ENCODE measurements at places on chromosomes 2 and 18.

- DNase-seq, result no peak
Observed at GRCh38 chr2:151251012-151251411, 10.7 kb downstream of the RBM43 start.

DNA sequence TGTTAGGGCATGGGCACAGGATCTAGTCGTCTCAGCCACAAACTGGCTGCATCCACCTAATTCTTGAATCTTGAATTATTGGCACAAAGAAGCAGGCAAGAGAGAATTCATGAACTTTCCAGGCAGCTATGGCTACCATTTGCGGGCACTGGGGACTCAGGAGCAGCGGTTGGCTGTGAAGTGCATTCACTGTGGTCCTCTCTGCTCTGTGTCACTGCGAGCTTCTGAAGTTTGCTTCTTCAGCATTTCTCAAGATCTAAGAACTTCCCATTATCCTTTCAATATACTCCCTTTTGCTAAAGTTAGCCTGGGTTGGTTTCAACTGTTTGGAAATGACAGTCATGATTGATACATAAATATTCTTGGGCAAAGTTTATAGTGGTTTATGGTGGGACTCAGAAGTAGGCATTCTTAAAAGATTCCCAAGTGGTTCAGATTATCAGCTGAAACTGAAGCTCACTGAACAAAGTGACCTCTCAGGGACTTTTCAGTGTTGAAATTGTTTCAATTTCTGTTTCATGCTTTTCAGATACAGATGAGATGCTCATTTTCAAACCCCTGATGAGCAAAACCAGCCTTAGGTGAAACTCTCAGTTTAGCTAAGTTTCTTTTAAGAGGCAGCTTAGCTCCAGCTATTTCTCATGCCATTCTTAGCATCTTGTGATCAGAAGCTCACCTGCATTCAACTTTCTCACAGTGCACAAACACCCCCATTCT lies 1258.3 kb upstream of the GYPC start:
- no peak for DNase-seq

- peak; percentile 89 for DNase-seq
Observed at GRCh38 chr2:174634130-174635014, 36.8 kb upstream of the WIPF1 start.

DNA sequence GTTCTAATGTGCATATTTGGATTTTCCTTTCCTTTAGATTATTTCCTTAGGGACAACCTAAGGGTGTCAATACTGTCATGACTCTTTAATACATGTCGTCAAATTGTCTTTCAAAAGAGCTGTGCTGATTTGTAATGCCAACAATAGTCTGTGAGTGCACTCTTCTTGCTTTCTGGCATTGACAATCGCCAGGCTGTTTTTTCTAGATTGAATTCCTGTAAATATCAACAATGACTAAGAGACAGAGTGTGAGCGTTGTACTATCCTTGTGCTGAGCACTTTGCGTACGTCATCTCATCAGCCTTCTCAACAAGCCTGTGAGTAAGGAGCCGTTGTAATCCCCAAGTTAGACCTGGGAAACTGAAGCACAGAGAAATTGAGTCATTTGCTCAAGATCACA lies 96.0 kb downstream of the ACOXL start:
- no peak for DNase-seq

- no peak for DNase-seq
Observed at GRCh38 chr2:240127911-240128607, 8.0 kb downstream of the COPS9 start.

DNA sequence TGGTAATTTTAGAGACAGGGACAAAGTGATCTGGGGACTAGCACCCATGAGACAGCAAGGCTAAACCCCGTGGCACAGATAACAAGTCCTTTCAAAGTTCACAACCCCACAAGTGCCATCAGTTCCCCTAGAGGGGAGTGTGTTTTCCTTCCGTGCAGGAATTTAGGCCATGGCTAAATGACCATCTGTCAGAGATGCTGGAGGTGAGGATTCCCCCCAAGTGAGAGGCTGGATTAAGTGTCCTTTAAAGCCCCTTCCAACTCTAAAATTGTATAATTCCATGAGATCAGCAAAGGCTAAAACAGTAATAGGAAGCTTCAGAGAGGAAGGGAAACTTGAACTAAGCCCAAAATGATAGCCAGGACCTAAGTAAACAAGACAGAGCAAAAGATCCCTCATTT lies 8.7 kb downstream of the FEZ2 start:
- DNase-seq, result no peak

DNA sequence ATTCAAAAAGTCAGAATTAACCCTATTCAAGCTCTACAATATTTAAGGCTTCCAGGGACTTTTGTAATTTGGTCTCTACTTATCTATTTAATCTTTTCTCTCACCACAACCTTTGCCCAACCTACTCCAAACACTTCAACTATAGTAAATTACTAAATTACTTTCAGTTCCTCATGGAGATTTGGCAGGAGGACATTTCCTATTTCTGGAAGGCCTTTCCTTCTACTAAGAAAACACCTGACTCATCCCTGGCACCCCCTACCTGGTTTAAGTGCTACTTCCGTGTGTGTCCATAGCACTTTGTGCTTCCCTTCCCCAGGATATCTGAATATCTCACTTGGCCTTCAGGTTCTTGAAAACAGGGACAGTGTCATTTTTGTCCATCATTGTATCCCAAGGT lies 96.3 kb downstream of the UPP2 start:
- DNase-seq, result no peak

DNA sequence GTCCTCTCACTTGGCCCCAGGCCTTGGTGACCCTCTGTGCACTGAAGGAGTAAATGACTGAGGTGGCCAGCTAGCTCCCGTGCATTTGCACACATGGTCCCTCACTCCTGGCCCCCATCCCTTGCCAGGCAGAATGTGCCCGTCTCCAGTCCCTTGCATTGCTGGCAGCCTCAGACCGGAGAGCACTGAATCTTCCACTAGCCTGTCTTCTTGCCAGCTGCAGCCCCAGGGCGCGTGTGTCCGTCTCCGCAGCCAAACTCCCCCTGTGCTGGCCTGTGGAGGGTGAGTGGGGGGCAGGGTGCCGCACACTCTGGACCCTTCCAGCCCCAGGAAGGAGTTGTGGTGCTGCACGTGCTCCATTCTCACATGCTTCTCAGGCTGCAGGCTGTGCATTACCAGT lies 35.9 kb downstream of the INPP4A start:
- DNase-seq, result no peak

- peak; percentile 28 for DNase-seq
Observed at GRCh38 chr2:177666408-177666807, 273.8 kb downstream of the AGPS start.

DNA sequence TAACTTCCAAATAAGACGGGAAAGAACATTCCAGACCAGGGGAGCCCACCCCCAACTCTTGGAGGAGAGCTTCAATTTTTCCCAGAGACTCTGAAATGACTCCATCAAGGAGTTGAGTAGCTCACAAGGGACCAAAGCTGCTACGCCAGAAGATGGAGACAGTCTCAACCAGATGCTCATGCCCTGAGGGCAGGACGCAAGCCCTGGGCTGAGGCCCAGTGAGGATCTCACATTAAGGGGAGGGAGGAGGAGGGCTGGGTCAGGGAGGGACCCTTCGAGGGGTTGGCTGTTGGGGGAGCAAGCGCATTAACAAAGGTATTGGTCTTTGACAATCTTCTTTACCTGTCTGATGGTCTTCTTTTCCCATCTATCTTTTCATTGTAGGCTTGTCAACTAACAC lies 141.3 kb upstream of the SLC1A4 start:
- DNase-seq, result no peak

GRCh38 chr18:62499263-62499650 lies 23.6 kb upstream of the ZCCHC2 start:
- peak; percentile 92 for DNase-seq

DNA sequence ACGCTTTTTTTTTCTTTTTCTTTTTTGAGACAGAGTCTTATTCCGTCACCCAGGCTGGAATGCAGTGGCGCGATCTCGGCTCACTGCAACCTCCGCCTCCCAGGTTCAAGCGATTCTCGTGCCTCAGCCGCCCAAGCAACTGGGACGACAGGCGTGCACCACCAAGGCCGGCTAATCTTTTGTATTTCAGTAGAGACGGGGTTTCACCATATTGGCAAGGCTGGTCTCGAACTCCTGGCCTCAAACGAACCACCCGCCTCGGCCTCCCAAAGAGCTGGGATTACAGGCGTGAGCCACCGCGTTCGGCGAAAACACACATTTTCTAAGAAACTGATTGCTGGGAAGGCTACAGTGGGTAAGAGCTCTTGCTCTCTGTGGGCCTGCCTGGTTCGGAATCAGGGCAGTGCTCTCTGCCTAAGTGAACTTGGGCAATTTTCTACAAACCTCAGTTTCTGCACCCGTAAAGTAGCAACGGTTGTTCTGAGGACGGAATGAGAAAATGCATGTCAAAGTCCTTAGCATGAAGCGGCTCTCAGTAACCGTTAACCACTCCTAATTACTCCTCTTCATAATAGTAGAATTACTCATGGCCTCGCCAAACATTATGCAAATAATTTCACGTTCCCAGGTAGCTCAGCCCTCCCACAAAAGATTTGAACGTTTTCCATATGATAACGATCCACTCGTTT lies 1.0 kb upstream of the PMAIP1 start:
- DNase-seq, result no peak

DNA sequence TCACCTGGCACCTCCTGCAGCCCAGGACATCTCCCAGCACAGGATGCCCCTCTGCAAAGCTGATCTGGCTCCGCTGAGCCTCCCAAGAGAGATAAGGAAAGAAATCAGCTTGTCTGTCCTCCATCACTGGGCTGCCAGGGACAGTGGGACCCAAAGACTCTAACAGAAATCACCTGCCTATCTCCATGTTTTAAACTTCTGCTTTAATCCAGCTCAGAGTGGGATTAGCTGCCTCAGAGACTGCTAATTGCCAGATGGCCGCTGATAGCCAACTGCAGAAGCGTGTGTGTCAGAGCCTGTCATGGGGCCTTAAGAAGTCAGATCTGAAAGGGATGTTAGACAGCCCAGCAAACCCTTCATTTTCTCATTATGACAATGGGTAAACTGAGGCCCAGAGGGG lies 389.4 kb upstream of the KLHL29 start:
- DNase-seq, result no peak

GRCh38 chr2:118223511-118223991 lies 135.3 kb downstream of the INSIG2 start:
- peak; percentile 3 for DNase-seq

DNA sequence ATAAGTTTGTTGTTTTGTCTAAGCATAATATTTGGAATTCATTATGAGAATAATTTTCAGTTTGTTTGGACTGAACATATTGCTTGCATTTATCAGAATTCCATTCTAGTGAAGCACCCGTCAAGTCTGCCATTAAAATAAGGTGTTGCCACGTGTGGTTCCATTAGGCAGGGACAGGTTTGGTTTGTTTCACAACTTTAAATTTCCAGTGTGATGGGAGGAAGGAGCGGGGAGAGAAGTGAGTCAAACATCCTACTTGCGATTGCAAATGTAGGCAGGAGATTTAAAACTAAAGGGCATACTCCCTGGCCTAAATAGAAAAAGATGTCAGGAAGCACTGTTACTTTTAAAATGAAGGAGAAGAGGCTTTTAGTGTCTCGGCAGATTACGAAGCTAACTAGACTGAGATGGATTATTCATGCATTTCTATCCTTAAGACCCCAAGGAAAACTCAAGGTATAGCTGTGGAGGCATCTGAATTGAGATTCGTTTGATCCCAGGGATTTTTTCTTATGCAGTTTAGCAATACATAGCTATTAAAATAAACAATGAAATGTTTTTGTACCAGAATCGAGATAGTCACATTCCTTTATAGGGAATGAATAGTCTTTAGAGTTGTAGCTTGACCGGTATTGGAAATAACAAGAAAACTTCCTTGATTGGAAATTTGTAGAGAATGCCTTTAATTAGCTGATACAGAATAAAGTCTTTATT lies 19.8 kb downstream of the GRHL1 start:
- DNase-seq, result no peak
